Stimulated activated naive CD8-positive, alpha-beta T cell treated with anti-CD3 and anti-CD28 coated beads, Interleukin-15, Interleukin-2, amounts not matched to agents 100 U/mL and 50 U/mL, for 24 hours (primary cell): ENCODE measurements at places on chromosomes 13 and 19.

- no peak for DNase-seq
Observed at GRCh38 chr13:77896977-77897376, 21.7 kb downstream of the EDNRB start.

GRCh38 chr13:71578048-71578447 lies 289.0 kb downstream of the DACH1 start:
- DNase-seq = no peak

GRCh38 chr13:33199289-33199850 lies 86.2 kb downstream of the STARD13 start:
- no peak for DNase-seq

GRCh38 chr19:15986701-15987100 lies 37.9 kb downstream of the OR10H4 start:
- no peak for DNase-seq

DNA sequence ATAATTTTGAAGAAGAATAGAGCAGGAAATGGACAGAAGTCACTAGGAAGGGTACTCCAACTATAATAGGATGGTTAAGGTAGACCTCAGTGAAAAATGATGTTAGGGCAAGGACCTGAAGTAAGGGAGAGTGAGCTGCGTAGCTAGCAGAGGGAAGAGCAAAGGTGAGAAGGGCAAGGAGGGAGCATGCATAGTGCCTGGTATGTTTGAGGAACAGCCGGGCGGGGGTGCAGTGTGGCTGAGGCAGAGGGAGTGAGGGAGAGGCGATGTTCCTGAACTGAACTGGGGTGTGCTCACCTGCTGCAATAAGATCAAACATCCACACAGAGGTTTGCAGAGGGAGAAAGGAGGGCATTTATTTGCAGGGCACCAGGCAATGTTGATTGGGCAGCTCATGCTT lies 110.4 kb downstream of the DNAJC15 start:
- no peak for DNase-seq

GRCh38 chr13:94121686-94122085 lies 357.8 kb downstream of the DCT start:
- DNase-seq = no peak

GRCh38 chr13:39051157-39051556 lies 12.9 kb downstream of the NHLRC3 start:
- no peak for DNase-seq

DNA sequence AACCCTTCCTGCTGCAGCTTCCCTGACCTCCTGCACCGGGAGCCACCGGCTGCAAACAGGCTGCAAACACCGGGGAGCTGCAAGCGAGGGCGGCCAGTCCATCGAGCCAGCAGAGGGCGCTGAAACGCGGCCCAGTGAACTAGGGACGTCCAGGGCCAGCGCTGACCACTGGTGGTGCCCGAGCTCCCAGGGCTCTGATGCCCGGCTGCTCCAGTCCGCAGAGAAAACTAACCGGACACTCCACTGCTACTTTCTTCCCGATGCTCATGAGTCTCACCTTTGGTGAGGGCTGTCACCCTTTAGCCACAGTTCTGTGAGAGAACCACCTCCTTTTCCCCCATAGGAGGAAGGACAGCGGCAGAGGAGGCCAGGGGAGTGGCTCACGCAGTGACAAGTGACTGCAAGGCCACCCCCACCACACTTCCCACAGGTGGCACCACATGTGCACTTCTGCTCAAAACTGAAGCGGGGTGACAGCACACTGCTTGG lies 82.8 kb upstream of the MTIF3 start:
- peak; percentile 73 for DNase-seq

- DNase-seq = peak; percentile 86
Observed at GRCh38 chr19:47112166-47112996, 1.2 kb downstream of the ZC3H4 start.

- DNase-seq = no peak
Observed at GRCh38 chr13:104006625-104007075, 940.4 kb upstream of the SLC10A2 start.

GRCh38 chr13:110713642-110713952 lies at the start of gene ING1:
Gene ING1, plus strand, starts transcription at chr13:110713700. Its CDS starts 450 bp downstream, at chr13:110714150.
- DNase-seq = no peak

- DNase-seq = no peak
Observed at GRCh38 chr13:94921181-94921580, 208.8 kb upstream of the SOX21 start.

DNA sequence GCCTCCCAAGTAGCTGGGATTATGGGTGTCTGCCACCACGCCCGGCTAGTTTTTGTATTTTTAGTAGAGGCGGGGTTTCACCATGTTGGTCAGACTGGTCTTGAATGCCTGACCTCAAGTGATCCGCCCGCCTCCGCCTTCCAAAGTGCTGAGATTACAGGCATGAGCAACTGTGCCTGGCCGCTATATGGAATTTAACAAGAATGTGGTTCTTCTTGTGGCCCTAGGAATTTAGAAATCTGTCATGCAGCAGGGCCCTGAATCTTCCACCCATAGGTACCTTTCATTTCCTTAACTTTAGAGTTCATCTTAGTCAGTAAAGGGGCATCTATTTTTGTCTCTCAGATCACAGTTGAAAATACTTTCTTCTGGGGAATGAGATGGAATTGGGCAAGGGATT lies 25.6 kb upstream of the NDFIP2 start:
- no peak for DNase-seq

DNA sequence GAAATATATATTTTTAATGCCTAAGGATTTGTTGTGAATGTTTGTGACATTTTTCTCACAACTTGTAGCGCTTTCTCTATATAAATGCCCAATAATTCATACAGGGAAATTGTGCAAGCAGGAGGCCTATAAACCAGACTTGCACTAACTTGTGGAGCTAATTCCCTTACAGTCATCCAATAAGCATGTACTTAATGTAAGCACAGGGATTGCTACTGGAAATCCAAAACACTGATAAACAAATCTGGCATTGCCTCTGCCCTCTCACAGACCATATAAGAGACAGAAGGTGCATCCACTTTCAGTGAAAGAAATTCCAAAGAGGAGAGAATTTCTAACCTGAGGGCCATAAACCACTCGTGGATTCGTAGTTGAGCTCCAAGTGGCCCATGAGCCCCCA lies 518.8 kb downstream of the MYO16 start:
- no peak for DNase-seq

- no peak for DNase-seq
Observed at GRCh38 chr13:74064805-74065312, 69.3 kb downstream of the KLF12 start.

- DNase-seq = no peak
Observed at GRCh38 chr13:80195649-80196048, 145.3 kb downstream of the SPRY2 start.

- peak; percentile 55 for DNase-seq
Observed at GRCh38 chr13:40624383-40624782, 42.1 kb downstream of the FOXO1 start.

- peak; percentile 57 for DNase-seq
Observed at GRCh38 chr19:771332-771785, 20.4 kb downstream of the MISP start.

DNA sequence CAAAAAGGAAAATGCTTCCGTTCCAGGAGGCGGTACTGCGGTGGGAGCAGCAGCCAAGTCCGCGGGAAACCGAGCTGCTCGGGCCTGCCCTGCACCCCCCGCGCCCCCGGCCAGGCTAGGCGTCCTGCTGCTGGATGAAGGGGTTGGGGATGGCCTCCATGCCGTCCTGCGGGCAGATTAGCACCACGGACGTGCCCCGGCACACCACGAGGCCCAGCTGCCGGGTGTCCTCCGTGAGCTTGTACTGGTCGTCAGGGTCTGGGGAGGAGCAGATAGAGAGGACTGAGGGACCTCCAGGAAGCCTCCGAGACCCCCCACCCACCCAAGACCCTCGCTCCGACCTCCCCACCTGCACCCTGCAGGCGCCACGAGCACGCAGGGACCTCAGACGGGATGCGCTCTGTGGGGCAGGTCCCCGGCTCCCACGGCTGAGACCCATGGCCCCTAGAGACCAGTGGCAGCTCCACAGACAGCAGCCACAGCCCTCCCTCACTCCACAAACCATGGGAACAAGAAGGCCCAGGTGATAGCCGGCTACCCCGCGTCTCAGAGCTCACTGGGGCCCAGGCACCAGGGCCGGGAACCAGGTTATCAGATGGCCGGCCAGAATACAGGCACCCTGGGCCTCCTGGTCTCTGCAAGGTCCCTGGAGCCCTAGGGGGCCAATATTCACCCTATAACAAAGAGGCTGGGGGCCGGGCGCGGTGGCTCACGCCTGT lies 6.7 kb downstream of the LSM7 start:
- DNase-seq = no peak

DNA sequence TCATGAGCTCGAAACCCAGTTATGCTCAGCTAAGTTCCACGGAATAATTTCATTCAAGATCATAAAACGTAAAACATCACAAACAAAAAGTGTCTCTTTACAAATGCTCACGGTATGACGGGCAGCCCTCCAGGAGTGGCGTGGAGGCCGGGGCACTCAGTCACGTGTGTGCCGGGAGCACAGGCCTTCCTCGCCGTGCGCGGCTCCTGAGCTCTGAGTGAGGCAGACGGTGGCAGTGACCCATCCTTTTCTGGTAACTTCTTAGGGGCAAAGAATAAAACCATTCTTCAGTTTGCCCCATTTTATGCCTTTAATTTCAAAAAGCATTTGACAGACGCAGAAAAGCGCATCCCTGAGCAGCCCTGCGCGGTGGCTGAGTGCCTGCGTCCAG lies 72.8 kb downstream of the ATP11A start:
- no peak for DNase-seq

DNA sequence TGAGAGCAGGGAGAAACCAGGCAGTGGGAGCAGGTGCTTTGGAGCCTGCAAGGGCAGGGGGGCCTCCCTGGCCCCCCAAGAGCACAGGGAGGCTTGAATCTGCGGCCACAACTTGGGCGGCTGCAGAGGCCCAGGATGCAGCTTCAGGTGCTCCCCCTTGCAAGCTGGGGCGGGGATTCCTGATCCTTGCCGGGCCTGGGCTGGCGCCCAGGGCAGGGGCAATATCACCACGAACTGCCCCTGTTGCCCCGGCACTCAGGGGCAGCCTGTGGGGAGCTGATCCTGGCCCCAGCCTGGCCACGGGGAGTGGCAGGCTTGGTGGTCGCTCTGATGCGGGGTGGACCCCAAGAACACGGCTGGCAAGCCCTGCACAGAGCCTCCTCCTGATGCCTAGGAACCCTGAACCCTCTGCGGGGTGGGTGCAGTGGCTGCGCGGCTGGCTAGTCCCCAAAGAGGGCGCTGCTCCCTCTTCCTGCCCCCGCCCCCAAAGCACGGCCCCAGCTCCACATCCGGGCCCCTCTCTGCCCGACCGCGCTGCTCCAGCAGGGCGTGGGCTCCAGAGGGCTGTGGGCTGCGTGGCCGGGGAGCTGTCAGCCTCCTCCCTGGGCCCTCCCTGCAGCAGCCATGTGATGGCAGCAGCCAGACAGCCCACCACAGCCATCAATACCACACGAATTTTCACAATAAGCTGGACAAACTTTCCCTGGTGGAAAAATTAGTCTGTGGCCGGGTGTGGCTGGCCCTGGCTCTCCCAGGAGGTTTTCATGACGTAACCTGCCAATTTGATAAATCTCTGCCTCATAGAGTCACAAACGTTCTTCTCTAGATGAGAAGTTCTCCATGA lies 21.0 kb downstream of the TNFSF9 start:
- DNase-seq = peak; percentile 82

- DNase-seq = no peak
Observed at GRCh38 chr13:30429235-30429634, 6.9 kb downstream of the UBE2L5 start.

- DNase-seq = no peak
Observed at GRCh38 chr19:33794683-33795369, 1.8 kb upstream of the KCTD15 start.

DNA sequence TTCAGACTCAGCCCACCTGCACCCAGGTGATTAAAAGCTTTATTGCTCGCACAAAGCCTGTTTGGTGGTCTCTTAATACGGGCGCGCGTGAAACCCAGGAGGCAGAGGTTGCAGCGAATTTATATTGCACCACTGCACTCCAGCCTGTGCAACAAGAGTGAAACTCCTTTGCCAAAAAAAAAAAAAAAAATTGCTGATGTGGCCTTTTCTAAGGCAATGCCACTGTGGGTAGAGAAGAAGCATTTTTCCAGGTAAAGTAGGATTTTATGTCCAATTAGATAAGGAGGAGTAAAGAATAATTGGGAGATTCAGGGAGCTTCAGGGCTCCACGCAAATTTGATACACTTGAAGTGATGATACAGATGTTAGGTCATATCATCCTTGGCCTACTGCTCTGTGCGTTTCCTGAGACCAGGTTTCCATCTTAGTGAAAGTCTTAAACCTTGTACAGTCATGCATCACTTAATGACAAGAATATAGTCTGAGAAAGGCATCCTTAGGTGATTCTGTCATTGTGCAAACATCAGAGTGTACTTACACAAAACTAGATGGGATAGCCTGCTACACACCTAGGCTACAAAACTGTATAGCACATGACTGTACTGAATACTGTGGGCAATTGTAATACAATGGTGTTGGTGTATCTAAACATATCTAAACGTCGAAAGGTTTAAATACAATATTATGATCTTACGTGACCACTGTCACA lies 150.9 kb downstream of the SPRY2 start:
- DNase-seq = no peak

- DNase-seq = no peak
Observed at GRCh38 chr13:67318860-67319259, 88.7 kb upstream of the PCDH9 start.

GRCh38 chr19:21674454-21674853 lies 92.9 kb downstream of the ZNF100 start:
- no peak for DNase-seq
